ENCODE measurements at places on chromosomes 5 and 9.

GRCh38 chr9:109973336-109973735 lies 193.3 kb downstream of the PALM2AKAP2 start:
- no peak for DNase-seq

DNA sequence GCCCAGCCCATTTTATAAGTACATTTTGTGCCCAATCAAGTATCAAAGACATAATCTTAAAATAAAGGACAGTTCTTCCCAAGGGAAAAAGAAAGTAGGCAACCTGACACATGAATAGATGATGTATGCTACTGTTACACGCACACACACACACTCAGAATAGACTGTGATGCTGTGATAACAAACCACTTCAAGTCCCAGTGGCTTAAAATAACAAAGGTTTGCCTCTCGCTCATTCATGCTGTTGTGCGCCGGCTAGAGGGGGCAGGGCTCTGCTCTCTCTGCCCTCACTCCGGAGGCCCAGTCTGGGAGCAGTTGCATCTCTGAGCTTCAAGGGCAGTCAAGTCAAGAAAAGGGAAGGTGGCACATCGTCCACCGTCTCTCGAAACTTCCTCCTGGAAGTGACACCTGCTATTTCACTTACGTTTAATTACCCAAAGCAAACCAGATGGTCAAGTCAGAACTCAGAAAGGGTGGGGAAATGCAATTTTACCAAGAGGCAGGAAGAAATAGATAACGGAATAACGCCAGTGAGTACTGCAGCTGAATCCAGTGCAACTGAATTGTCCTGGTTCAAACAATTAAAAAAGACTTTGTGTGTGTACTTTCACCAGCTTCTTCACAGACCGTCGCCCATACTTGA lies 43.3 kb downstream of the ANKRD33B start:
- DNase-seq = no peak

- DNase-seq = no peak
Measured at GRCh38 chr5:93477816-93478215, 103.2 kb downstream of the NR2F1-AS1 start.

DNA sequence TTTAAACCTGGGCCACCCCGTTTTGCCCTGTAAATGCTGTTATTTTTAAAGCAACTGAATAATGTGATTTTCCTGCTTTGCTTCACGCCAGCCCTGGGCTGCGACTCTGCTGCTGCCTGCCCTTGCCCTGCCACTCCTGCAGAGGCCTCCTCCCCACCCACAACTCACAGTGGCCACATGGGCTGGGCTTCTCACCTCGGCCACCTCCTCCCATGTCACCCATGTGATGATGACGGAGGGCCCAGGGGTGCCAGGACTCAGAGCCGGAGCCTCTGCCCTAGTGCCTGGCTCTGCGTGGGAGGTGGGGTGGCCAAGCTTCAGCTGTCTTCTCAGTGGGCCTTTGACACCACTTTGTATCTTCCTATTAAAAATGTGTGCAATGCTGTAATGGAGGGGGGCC lies 48.1 kb upstream of the NKD2 start:
- DNase-seq = no peak

DNA sequence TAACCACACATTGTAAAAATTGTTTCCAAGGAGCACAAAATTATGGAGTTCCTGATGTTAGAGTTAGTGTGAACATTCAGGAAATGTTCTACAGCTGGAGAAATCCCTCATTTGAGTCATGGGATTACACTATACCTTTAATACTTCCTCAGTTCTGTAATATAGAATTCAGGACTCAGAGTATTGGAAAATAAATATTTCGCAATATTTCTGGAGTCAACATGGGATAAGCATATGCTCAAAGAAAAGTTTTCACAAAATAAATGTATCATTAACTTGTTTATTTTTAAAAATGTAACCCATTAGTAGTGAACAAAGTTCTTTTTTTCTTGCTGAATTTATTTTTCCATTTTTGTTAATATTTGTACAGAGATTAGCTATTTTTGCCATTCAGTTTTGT lies 8.6 kb downstream of the CYLC2 start:
- no peak for DNase-seq

All from stimulated activated CD4-positive, alpha-beta T cell treated with anti-CD3 and anti-CD28 coated beads, TNF-alpha, amount 100 ng/mL, for 48 hours (primary cell).